ENCODE measurements at places on chromosomes 1 and 21.

DNA sequence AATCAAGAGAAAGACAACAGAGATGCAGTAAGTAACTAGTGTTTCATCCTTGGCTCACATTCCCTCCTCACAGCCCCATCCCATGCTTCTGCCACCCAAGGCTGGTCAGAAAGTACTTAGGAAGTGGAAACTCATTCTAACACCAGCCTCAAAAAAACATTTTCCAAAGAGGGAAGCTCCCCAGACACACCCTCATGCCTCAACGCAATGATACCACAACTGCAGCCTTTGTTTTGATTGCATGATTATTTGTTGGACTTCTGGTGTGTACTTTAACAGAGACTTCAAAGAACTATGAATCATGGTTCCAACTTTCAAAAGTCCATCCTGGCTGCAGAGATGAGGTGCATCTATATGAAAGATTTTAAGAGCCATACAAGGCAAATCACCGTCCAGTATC, 45.2 kb upstream of the KCNA3 start:
- DNase-seq: no peak

- peak; percentile 59 for DNase-seq
These were observed 4.1 kb upstream of the KCNAB2 start for GRCh38 chr1:6041432-6042062.

- no peak for DNase-seq
These were observed 14.7 kb upstream of the OR2T27 start for GRCh38 chr1:248670003-248670402.

DNA sequence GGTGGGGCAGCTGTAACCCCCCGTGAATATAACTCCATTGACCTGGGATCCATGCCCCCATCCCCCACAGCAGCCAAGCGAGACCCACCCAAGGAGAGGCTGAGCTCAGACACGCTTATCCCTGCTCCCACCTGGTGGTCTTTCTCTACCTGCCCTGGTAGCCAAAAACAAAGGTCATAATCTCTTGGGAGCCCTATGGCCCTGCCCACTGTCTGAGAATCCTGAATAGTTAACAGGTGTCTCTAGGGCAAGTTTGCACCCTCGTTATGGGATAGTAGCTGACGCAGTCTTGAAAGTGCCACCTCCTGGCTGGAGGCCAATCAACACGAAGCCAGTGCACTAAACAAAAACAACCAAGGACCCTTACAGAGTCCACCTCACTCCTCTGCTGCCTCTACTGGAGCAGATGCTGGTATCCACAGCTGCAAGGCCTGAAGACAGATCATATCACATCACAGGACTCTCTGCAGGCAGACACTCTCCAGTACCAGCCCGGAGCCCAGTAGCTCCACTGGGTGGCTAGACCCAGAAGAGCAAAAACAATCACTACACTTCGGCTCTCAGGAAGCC, 134.3 kb upstream of the C1orf174 start:
- DNase-seq: no peak

- no peak for DNase-seq
These were observed 85.2 kb upstream of the TRABD2B start for GRCh38 chr1:48082271-48082962.

DNA sequence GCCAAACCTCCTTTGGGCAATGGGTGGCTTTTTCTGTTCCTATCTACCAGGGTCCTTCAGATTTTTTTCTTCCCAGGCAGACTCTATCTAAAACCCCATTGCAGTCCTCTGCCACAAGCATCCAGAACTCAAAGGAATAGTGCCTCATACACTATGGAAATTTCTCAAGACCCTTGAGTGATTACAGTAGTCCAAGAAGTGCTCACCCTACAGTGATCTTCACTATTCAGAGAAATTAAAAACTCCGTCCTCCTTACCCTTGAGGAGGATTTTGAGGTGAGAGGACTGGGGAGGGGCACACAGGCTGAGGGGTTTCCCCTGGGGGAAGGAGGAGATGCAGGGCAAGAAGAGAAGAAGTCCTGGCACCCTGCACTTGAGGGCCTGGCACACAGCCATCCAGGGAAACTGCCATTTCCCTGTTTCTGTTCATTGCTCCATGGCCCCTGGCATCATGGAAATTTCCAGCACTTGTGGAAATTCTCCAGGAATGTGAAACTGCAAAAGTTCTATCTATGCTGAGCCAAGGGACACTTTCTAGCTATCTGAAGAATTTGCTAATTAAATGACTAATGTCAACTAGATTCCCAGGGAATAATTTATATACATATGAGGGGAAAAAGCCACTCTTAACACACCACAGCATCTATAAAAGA, 102.5 kb upstream of the ATP1B1 start:
- no peak for DNase-seq

DNA sequence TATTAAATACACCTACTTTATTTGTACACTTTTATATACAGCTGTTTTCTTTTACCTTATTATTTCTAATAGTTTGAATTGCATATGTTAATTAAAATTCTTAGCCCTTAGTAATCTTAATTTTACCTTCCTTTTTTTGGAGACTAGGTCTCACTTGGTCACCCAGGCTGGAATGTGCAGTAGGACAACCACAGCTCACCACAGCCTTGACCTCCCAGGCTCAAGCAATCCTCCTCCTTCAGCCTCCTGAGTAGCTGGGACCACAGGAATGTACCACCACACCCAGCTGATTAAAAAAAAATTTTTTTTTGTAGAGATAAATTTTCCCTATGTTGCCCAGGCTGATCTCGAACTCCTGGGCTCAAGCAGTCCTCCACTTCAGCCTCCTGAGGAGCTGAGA, 15.0 kb upstream of the SDC3 start:
- DNase-seq: no peak

DNA sequence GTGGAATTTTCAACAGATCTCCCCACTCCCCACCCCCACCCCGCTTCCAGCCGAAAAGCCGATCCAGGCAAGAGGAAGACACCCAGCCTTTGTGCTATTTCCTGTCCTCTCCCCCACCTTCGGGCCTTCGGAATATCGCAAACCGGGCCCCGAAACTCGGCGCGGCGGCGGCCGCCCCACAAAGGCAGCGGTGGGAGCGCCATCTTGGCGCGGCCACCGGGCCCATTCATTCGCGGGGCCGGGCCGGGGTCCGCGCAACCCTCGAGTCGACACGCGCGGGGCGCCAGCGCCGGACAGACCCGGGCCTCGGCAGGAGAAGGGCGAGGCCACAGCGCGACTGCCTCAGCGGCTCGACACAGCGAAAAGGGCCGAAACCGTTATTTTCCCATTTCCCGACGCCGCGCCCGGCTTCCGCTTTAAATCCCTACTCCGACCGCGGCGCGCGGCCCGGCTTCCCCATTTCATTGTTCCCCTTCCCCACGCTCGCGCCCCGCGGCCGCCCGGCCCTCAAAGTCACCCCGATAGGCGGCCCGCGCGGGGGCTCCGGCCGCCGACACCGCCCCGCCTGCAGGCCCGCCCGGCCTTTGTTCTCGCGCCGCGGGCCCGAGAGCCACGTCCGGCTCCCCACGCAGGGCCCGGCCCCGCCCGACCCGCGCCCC, 911 bp downstream of the GNB1 start:
- DNase-seq: peak; percentile 31

GRCh38 chr1:182588500-182589396, at the start of gene RNASEL:
Gene RNASEL, minus strand, starts transcription at chr1:182589256. Its CDS starts 2,450 bp downstream, at chr1:182586806.
- DNase-seq: peak; percentile 46
